ENCODE measurements at places on chromosomes 5 and 9.

DNA sequence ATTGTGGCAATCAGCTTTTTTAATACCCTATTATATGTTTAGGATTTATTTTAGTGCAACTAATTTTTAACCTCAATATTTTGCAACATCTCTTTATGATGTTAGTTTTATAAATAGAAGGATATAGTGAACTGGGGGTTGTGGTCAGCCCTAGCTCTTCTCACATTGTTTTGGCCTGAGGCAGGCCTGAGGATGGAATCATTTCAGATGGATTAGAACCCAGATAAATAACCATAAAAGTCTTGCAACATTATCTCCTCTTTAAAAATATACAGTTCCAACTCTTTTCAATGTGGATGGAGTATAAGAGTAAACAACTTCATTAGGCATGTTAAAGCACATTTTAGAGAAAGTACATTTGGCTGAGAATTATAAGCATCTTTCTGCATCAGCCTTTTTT is 522.7 kb downstream of the NR2F1-AS1 start:
- DNase-seq = no peak

- no peak for DNase-seq
Measured at GRCh38 chr9:32292611-32293010, 91.8 kb upstream of the ACO1 start.

GRCh38 chr5:417301-418161 is 25.4 kb upstream of the EXOC3 start:
- no peak for DNase-seq

GRCh38 chr5:126544087-126544740 is 50.8 kb downstream of the ALDH7A1 start:
- DNase-seq = peak; percentile 3

DNA sequence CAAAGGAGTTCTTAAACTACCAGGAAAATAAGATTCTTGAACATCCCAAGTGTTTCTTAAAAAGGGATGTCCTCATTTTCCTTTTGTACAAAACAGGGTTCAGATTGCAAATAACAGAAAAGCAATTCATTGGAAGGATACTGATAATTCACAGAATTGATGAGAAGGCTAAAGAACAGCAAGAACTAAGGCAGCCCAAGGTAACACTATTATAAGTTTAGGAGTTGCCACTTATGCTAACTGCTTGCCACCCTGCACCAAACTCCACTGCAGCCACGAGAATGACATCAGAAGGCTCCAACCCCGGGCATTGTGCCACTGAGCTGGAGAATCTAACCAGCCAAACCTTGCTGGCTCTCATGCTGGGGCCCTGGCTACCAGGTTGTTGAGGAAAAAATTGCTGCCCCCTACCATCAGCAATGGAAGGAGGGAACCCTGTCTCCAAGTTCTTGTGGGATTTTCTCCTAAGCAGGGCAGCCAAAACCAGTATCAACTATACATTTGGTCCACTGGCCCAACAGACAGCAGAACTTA is 123.4 kb downstream of the ARL15 start:
- no peak for DNase-seq

- no peak for DNase-seq
Measured at GRCh38 chr5:139803978-139804377, 8.4 kb downstream of the PSD2 start.

- DNase-seq = no peak
Measured at GRCh38 chr5:176560364-176560763, 11.2 kb downstream of the CDHR2 start.

DNA sequence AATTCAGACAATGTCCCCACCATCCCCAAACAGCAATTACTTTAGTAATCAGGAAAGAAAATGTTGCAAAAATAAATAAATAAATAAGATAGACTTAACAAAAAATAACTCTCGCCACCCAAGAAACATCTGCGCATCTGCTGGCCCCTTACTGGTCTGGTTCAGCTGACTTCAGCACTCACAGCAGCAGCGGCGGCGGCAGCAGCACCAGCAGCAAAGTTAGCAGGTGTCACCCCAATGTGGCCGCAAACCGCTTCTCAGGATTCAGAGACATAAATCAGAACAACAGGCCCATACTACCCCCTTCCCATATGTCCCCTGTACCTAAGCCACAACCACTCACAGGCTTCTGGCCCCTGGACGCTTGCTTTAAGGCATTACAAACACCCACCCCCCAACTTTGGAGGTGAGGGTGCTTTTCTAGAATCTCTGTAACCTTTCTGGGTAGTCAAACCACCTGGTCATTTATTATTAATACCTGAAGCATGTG is 593.0 kb downstream of the BNC2 start:
- no peak for DNase-seq

GRCh38 chr5:32298059-32298415 is 14.7 kb downstream of the MTMR12 start:
- no peak for DNase-seq

GRCh38 chr9:129597355-129598088 is 23.4 kb downstream of the C9orf50 start:
- no peak for DNase-seq

GRCh38 chr9:33408087-33408486 is 5.7 kb upstream of the AQP7 start:
- no peak for DNase-seq

DNA sequence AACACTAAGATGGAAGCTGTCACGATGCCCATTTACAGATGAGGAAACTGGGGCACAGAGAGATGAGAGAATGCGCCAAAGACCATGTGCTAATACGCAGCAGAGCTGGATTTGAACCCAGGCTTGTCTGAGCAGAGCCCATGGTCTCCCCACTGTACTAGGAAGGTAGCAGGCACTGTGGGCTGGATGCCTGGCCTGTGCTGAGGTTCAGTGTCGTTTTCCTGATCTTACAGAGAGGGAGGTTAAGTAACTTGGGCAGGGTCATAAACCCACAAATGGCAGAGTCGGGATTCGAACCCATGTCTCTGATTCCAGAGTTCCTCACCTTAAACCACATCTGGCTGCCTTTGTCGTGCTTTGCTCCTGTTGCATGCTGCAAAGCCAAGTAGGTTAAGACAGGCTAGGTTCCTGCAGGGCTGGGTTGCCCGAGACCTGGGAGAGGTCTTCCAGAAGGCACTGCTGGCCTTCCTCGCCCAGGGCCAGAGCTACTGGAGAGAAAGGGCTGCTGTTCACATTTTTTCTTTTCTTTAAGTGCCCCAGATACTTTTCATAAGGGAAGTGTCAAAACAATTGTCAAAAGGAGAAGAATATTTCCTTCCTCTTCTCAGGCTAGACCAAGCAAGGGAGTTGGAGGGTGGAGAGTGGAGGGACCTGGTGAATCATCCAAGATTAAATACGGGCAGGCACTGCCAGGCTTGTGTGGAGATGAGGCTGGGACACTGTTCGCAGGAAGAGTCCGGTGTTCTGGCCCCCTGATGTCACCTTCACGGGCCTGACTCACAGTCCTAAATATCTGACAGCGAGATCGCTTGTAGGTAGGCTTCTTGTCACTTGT is 3.2 kb downstream of the NEK6 start:
- DNase-seq = no peak

GRCh38 chr5:146363161-146363874 is 24.7 kb downstream of the POU4F3 start:
- no peak for DNase-seq

- DNase-seq = no peak
Measured at GRCh38 chr9:89480825-89481537, 16.9 kb downstream of the SEMA4D start.

- DNase-seq = no peak
Measured at GRCh38 chr5:177366528-177367322, 9.0 kb downstream of the RGS14 start.
